GM23338 (cell line): ENCODE measurements at places on chromosomes 11 and 22. TPM values are rescaled to one million over a fixed set of nuclear protein-coding genes. Genes with fewer than 3 reads are reported as not detected.

SCO2 gene
- 1.1 and 2.6 TPM in 2 replicates for polyA plus RNA-seq

TENM4 gene
- polyA plus RNA-seq: 5.0 and 7.3 TPM in 2 replicates

BCO2 gene
- 0.59 and 1.1 TPM in 2 replicates for polyA plus RNA-seq

NAV2 gene
- polyA plus RNA-seq: 23.4 and 26.0 TPM in 2 replicates

FJX1 gene
- 9.4 and 10.0 TPM in 2 replicates for polyA plus RNA-seq

PANX2 gene
- polyA plus RNA-seq: 2.6 and 2.8 TPM in 2 replicates

KCNE3 gene
- 2.3 and 2.4 TPM in 2 replicates for polyA plus RNA-seq

OR51E1 gene
- not detected in 2 replicates for polyA plus RNA-seq

PGAP2 gene
- polyA plus RNA-seq: 37.8 and 39.3 TPM in 2 replicates

MYRF gene
- 1.9 and 2.2 TPM in 2 replicates for polyA plus RNA-seq

CCDC34 gene
- 47.9 and 56.0 TPM in 2 replicates for polyA plus RNA-seq

TSGA10IP gene
- 1.6 and 2.5 TPM in 2 replicates for polyA plus RNA-seq

OR8B2 gene
- polyA plus RNA-seq: not detected in 2 replicates

E2F8 gene
- 8.3 and 8.6 TPM in 2 replicates for polyA plus RNA-seq

CD6 gene
- polyA plus RNA-seq: not detected in 2 replicates

IFITM2 gene
- 857 and 906 TPM in 2 replicates for polyA plus RNA-seq

SCUBE2 gene
- 0.47 and 1.2 TPM in 2 replicates for polyA plus RNA-seq

TTC12 gene
- polyA plus RNA-seq: 3.4 and 5.1 TPM in 2 replicates
